Stimulated activated CD4-positive, alpha-beta T cell treated with anti-CD3 and anti-CD28 coated beads, Interleukin-12 subunit alpha, Interleukin-12 subunit beta, amount 100 ng/mL, for 24 hours (primary cell): ENCODE measurements at places on chromosomes 7 and 10.

DNA sequence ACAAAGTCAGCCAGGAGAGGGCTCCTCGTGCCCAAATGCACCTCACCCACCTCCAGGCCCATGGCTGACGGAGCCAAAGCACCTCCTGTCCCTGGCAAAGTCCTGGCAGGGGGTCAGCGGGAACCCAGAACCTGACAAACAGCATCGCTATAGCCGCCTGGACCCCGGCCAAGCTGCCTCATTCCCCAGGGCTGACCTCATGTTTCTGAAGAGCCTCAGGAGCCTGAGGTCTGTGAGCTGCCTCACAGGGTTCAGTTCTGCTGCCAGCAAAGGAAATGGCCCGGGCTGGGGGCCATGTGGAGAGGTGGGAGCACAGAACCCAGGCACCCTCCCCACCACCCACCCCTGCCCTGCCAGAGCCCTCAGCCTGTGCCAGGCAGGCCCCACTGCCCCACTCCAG lies 4.2 kb upstream of the NANOS1 start:
- DNase-seq: no peak

DNA sequence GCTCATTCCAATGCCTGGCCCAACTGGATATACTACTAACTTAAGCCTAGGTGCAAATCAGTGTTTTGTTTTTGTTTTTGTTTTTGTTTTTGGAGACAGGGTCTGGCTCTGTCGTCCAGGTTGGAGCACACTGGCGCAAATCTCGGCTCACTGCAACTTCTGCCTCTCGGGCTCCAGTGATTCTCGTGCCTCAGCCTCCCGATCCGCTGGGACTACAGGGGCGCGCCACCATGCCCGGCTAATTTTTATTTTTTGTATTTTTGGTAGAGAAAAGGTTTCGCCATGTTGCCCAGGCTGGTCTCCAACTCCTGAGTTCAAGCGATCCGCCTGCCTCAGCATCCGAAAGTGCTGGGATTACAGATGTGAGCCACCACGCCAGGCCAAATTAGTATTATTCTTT lies 1.6 kb downstream of the PPP3CB start:
- DNase-seq: no peak

- no peak for DNase-seq
Measured at GRCh38 chr7:87000344-87000743, 59.1 kb downstream of the ELAPOR2 start.

- no peak for DNase-seq
Measured at GRCh38 chr10:29541422-29542210, 93.2 kb downstream of the SVIL start.

GRCh38 chr10:90959826-90960225 lies 38.9 kb upstream of the ANKRD1 start:
- DNase-seq: no peak

- no peak for DNase-seq
Measured at GRCh38 chr7:133284092-133284491, 31.2 kb downstream of the EXOC4 start.

DNA sequence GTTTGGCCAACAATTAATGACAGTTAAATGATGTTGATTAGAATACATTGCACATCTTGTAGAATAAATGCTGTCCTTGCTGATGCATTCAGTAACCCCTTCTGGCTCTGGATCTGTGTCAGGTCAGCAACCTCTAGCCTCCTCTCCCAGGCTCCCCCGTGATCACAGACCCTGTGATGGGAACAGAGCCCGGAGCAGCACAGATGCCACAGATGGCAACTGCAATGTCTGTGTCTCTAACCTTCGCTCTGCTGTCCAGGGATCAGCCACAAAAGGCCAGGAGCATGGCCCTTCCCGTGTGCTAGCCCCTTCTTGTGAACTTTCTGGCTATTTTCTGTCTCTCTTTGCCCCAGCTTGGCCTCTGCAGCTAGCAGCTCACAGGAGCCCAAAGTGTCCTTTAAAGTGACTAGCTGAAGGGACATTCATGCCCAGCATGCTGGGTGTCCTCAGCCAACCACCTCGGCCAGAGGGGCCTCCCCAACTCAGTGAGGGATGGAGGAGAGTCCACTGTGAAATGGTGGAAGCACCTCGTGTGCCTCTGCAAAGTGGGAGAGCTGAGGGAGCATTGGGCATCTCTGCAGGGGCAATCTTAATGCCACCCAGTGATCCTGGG lies 167.0 kb upstream of the TCERG1L start:
- DNase-seq: no peak

GRCh38 chr10:15211464-15211979 lies 43.0 kb upstream of the NMT2 start:
- no peak for DNase-seq

DNA sequence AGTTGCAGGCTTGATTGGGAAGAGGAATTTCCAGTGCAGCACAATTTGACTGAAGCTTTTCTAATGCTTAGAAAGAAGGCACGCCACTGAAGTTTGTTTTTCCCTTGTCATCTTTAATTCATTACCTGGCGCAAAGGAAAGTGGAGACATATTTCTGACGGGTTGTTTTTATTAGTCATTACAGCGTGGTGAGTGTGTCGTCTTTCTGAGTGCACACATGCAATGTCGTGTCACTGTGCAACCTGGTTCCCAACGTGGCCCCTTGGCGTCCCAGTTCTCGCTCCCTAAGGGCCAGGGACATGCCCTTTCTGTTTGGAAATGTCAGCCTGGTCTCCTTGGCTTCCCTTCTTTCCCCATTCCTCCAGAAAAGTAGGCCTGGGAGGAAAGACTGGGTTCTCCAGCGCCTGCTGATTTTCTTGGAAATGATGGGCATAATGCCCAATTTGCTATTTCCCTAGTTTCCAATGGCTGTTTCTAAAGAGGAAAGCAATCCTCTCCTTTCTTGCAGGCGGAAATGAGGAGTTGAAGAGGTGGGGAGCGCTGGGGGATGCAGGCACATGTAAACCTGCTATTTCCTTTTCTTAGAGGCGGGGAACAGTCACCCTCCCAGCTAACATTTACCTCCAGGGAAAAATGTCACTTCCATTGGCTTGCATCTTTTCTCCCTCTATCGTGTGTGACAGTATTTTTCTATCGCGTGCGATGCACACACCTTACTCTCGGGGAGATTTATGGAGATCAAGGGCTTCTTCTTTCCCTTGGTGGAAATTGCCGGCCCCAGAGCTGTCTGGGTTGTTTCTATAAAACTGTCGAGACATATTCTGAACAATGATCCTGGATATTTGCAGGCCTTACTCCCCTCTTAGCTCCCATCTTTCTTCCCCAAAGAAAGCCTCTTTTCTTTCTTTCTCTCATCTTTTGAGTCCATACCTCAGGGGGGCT lies 249.8 kb downstream of the ARHGAP12 start:
- no peak for DNase-seq

- no peak for DNase-seq
Measured at GRCh38 chr10:117674201-117674600, 131.7 kb downstream of the EMX2 start.

- no peak for DNase-seq
Measured at GRCh38 chr10:54402576-54402975, 398.5 kb downstream of the PCDH15 start.

DNA sequence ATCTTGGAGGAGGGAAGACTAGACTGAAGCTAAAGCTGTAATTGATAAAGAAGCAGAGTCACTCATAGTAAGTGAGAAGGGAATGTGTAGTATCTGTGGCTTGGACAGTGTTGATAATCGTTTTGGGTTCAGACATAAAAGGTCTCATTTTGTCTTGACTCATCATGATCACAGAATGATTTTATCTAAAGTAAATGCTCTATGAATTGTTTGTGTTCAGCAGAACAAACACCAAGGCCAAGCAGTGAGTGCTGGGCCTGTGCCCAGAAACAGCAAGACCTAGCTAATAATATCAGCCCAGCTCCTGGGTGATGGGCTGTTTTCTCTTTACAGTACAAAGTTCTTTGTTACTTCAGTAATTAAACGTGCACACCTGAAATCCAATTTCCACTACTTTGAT lies 26.7 kb upstream of the CD36 start:
- DNase-seq: no peak

GRCh38 chr10:103733045-103733419 lies 122.3 kb downstream of the SH3PXD2A start:
- DNase-seq: no peak

DNA sequence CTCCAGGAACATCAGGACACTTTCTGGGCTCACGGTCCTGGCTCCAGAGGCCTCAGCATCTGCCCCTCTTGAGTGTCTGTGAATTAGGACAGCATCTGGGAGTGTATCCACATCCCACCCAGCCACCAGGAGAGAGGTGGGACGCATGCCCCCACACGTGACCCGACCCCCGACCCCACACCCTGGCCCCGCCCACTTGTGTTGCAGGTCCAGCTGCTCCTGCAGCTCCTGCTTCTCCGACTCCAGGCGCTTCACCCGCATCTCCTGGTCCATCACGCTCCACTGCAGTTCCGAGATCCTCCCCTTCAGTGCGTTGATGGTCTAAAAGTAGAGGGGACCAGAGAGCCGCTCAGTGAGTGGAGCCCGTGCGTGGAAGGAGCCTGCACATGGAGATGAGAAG lies 13.6 kb downstream of the MAD1L1 start:
- no peak for DNase-seq

- DNase-seq: no peak
Measured at GRCh38 chr7:68862736-68863135, 735.5 kb upstream of the AUTS2 start.

DNA sequence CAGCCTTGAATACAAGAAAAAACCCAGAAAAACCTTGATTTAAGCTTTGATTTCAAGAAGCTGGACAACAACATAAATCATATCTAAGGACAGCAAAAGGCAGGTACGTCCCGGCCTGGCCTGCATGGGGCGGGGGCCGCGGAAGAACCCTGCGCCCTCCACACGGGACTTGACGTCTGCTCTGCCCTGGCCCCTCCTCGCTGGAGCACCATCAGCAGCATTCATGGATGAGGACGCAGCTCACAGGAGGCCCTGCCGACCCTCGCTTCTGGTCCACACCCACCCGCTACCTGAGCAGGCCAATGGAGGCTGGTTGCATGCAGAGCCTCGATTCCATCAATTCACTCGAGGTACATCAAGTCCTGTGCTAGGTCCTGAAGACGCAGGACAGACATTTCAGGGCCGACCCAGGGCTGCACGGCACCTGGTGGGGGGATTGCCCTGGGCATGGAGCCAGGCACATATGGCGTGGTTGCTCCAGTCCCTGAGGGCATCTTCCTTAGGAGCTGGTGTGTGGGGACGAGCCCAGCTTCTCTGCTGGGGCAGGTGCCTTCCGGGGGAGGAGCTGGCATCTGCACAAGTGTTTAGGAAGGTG lies 63.1 kb upstream of the NKX6-2 start:
- no peak for DNase-seq

GRCh38 chr7:27165089-27165995 lies at the start of gene HOXA9:
Gene HOXA9 (minus strand): TSS chr7:27165537. CDS start chr7:27165457, 80 bp downstream.
- no peak for DNase-seq

GRCh38 chr10:30092151-30092790 lies 32.9 kb upstream of the JCAD start:
- DNase-seq: no peak

GRCh38 chr10:7834262-7834661 lies 16.0 kb downstream of the TAF3 start:
- no peak for DNase-seq

DNA sequence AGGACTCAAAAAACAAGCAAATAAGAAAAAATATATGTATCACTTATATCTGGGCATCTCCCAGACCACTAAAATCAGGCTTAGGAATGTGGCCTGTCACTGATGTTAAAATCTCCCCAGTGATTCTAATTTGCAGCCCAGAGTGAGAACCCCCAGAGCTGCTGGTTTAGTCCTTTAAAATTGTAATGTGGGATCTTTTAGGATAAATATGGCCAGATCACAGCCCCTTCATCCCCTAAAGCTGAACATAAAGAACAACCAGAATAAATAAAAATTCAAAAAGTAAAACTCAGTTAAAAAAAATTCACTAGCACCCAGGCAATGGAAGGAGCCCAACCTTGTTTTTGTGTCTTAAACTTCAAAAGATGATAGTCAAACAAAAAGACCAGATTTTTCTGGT lies 46.4 kb upstream of the MTURN start:
- no peak for DNase-seq
